CD4-positive, alpha-beta T cell (primary cell): ENCODE measurements at places on chromosomes 5 and 9. TPM values are rescaled to one million over a fixed set of nuclear protein-coding genes. Genes with fewer than 3 reads are reported as not detected.

The SLC34A3 gene
- not detected for total RNA-seq

The ZNF462 gene
- 1.1 TPM for total RNA-seq

The PKN3 gene
- total RNA-seq: 1.9 TPM

The TMEFF1 gene
- not detected for total RNA-seq

The MRRF gene
- 18.7 TPM for total RNA-seq

The CRHBP gene
- not detected for total RNA-seq

The RORB gene
- not detected for total RNA-seq

The CNTNAP3B gene
- total RNA-seq: not detected

The QRFP gene
- not detected for total RNA-seq

DNA sequence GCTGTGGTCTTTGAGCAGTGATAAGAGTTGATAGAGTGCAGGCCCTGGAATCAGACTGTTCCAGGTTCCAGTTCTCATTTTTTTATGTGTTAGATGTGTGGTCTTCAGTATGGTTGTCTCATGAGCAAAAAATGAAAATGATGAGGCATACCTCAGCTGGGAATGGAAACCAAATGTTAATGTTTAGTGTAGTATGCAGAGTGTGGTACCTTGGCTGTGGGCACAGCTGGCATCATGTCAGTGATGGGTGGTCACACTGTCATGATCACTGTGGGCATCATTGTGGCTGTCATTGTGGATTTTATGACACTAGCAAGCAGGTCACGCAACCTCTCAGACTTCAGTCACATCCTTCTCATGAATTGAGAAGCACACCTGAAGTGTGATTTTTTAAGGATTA, 6.4 kb downstream of the ABLIM3 start:
- no peak for DNase-seq

DNA sequence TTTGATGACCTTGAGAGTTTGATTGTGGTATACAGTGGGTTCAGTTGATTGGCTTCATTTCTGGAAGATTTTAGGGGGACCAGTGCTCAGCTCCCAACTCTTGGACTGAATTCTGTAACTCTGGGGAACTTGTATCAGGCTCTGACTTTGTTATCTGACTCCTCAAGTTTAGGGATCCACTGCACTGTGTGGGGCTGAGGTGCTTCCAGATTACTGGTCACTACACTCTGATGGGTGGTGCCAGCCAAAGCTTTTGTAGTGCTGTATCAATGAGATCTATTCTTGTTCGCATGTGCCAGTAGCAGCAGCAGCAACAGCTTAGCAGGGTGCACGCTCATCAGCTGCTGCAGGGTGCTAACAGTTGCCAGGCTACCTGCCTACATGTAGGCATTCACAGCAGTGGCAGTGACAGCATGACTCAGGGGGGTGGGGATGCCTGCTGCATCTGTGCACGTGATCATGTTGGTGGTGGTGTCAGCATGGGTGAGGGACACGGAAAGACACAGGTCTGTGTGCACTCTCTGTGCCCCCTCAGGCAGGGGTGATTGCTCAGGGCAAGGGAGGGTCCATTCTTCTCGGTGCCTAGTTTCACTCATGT, 438.8 kb upstream of the SEMA6A start:
- no peak for DNase-seq

DNA sequence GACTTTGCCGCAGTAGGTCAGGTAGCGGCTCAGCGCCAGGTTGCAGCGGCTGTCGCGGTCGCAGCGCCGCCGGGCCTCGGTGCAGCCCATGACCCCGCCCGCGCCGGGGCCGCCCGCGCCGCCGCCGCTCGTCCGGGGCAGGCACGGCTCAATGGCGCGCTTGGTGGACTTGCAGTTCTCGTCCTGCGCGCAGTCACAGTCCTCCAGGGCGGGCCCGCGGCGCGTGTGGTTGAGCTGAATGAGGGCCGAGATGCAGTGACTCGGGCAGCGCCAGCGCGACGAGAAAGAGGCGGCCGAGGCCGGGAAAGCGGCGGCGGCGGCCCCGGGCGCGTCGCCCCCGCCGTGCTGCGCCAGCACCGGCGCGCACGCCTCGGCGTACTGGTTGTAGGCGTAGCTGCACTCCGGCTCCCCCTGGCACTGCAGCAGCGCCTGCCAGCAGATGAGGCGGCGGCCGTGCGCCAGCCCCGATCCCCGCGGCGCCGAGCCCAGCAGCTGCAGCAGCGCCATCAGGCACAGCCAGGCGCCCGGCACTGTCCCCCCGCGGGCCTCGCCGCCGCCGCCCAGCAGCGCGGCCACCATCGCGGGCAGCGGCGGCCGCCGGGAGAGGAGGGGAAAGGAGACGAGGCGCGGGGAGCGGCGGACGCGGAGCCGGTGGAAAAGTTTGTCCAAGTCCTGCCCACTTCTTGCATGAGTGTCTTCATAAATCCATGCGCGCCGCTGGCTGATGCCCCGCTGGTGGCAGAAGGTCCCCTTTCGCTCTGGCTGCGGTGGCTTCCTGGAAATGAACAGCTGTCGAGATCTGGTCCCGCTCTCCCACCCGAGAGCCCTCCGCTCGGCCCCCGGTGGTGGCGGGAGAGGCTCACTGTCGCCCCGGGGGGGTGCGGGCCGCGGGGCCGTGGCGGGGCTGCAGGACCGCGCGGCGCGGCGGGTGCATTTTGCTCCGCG, 833 bp downstream of the GAS1 start:
- peak; percentile 83 for DNase-seq

DNA sequence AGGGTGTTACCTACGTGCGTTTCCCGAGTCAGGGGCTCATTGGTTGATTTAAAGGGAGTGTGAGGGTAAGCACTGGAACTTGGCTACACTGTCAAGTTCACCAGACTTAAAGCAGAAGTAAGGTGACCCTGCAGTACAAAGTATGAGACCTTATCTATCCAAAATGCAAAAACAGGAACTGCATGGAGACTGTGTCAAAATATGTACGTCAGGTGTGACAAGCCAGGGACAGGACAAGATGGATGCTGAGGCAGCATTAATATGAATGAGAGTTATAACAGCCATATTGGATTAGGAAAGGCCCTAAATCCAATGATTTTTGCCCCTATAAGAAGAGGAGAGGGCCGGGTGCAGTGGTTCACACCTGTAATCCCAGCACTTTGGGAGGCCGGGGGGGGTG, 15.4 kb upstream of the SUSD3 start:
- no peak for DNase-seq

- no peak for DNase-seq
Measured at GRCh38 chr9:89637787-89638186, 33.0 kb downstream of the GADD45G start.

GRCh38 chr9:117784996-117785395, 80.8 kb downstream of the TLR4 start:
- DNase-seq: no peak

GRCh38 chr5:4142842-4143241, 547.2 kb downstream of the IRX1 start:
- no peak for DNase-seq

DNA sequence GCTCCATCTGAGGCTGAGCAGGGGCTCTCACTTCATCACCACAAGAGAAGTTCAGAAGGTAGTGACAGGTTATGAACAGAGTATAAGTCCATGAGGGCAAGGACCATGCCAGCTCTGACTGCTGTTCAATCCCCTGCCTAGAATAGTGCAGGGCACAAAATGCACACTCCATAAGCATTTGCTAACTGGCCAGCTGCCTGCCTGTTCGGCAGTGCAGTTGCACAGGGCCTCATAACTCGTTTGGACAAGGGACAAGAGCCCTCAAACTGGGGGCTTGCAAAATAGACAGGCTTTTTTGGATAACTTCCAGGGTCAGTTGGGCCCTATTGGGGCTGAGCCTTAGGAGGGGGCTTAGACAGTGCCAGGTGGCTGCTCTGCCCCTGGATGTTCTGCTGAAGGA, 21.1 kb downstream of the SPARC start:
- no peak for DNase-seq

DNA sequence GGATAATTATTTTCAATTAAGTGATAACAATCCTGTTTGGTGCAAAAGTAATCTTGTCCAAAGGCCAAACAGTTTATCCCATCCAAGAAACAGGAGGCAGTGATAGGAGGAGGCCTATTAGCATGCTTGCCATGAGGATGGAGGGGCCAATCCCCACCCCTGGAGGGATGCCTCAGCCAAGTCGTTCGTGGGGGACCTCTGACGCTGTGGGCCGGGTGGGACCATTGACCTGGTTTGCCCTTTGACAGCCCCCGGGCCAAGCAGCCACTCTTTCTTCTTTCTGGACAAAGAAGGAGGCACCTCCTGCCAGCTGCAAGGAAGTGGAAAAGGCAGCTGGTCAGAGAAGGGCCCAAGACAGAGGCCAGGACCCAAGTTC, 39.5 kb upstream of the GRHPR start:
- no peak for DNase-seq

DNA sequence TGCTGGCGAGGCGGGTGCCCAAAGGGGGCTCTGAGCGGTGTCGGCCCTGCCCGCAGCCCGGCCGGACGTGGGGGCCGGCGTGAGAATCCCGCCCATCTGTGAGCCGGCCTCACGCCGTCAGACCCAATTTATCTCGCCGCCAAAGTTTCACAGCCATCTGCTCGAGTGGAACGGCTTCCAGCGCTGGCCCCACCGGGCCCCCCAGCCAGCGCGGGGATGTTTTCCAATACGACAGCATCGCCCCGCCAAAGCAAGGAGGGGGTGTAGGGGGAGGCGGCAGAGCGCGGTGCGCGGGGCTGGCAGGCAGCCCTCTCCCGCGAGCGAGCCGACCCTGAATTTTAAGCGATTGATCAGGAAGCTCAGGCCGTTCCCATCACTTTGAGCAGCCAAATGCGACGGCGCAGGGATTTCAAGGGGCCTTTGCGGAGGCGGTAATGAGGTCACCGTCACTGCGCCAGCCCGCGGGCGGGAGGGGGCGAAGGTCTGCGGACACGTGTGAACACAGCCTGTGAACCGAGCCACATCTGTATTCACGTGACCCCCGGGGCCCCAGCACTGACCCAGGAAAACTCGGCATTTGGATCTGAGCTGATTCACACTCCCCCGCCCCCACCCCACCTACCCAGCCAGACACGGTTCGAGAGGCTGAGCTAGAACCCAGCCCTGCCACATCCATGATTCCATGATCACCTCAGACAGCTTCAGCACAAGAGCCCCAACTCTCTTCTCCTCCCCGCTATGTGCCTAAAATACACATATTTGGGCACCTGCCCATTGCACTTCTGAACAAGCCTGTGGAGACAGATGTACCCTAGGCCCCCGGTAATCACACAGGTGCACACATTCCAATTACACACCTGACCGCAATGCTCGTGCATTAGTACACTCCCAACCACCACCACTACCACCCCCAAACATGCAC, 47.8 kb upstream of the PSD2 start:
- peak; percentile 14 for DNase-seq

- no peak for DNase-seq
Measured at GRCh38 chr5:176784218-176785165, 25.9 kb upstream of the UNC5A start.

DNA sequence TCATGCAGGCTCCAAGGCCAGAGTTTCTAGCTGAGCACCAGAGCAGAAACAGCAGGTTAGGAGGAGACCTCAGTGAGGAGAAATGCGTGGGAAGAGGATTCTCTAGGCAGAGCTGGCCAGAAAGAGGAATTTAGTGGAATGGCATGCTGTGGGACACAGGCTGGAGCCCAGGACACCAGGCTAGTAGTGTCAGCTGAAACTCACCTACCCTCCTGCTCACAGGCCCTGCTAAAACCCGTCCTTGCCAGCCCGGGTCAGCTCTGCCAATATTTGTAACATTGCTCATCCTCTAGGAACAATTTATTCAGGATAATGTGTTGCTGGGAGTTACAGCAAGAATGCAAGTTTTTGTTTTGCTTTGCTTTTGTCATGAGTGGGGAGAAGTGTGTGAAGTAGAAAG, 40.2 kb upstream of the AGXT2 start:
- DNase-seq: no peak

DNA sequence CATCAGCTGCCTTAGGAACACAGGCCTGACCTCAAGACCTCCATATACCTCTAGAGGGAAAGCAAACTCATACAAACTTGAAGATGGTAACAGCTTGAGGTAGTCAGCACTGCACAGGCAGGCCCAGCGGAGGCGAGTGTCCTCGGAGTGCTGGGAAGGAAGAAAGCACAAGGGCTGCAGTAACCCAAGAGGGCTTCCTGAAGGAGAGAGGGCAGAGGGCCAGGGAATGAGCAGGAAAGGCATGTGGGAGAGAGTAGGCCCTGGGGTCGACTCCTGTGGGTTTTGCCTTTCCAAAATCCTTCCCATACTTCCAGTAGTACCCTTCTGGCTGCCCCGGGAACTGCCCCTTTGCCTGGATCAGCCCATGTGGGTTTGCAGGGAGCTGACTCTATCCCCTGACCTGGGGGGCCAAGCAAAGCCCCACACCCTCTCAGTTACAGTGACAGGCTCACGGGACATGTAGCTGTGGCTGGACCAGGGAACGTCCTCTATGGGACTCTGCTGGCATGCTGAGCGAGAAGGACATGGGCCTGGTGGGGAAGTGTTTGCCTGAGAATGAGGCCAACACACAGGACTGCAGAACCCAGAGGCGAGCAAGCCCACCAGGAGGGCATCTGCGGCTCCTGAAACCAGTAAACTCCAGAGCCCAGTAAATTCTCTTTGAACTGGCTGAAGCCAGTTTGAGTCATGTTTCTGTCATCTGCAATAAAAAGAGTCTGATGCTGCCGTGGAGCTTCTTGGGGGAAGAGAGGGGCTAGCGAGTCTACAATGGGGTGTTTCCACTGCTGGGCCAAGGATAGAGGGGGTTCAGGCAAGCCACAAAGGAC, 64.1 kb downstream of the COL23A1 start:
- DNase-seq: no peak

- DNase-seq: no peak
Measured at GRCh38 chr9:81693671-81694378, 4.5 kb upstream of the TLE1 start.

DNA sequence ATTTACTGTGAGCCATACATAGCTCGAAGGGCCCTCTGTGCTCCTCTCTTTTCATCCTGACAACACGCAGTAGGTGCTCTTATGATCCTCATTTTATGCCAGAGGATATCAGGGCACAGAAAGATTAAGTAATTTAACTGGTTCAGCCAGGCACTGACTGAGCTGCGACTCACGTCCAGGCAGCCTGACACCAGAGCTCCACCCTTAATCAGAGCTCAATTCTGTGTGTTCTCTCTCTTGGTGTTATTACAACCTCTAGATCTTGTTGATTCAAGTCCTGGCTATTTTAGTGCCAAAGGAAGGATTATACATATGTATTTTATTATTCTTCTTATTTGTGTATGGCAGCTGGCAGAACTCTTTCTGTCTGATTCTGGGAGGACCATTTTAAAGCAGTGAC, 59.7 kb downstream of the OSMR start:
- DNase-seq: no peak

GRCh38 chr9:114214181-114214580, 58.8 kb downstream of the COL27A1 start:
- no peak for DNase-seq

DNA sequence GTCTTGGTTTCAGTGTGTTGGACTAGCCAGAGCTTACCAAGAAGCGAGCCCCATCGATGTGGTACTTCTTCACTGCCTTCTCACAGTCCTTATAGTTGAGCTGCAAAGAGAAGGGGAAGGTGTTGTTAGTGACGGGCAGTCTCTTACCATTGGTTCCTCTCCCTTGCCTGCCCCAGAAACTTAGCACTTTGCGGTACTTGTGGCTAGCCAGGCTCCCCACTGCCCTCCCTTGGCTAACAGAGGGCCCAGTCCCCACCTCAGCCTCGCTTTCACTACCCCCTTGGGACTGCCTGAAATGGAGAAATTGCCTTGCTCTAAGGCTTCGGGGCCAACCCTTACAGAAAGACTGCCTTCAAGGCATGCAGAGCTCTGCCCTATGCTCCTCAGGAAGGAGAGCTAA, 4.3 kb downstream of the LCP2 start:
- no peak for DNase-seq

- DNase-seq: no peak
Measured at GRCh38 chr9:137115394-137116026, 977 bp upstream of the DPP7 start.
